ENCODE measurements at places on chromosomes 7 and 10. TPM values are rescaled to one million over a fixed set of nuclear protein-coding genes. Genes with fewer than 3 reads are reported as not detected.

The UMAD1 gene
- 6.5 TPM for total RNA-seq

The MAGI2 gene
- total RNA-seq: 0.84 TPM

The STEAP2 gene
- total RNA-seq: 8.6 TPM

DNA sequence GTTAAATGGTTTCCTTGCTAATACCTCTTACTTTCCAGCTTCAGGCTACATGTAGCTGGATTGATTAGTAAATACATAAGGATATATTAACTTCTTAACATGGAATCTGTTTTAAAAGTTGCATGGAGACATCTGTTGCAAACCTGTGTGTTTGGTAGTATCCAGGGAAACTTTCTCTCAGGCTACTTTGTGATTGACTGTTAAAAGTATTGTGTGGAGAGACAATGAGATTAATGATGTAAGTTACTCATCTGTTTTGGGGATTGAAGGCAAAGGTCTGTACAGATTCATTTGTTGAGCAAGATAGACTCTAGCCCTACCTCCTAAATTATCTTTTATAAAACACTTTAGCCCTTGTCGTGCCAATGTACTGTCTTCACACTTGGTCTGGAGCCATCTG, 6.6 kb downstream of the CREB5 start:
- no peak for DNase-seq

GRCh38 chr10:123241391-123242141, 87.4 kb downstream of the BUB3 start:
- DNase-seq: peak; percentile 8

DNA sequence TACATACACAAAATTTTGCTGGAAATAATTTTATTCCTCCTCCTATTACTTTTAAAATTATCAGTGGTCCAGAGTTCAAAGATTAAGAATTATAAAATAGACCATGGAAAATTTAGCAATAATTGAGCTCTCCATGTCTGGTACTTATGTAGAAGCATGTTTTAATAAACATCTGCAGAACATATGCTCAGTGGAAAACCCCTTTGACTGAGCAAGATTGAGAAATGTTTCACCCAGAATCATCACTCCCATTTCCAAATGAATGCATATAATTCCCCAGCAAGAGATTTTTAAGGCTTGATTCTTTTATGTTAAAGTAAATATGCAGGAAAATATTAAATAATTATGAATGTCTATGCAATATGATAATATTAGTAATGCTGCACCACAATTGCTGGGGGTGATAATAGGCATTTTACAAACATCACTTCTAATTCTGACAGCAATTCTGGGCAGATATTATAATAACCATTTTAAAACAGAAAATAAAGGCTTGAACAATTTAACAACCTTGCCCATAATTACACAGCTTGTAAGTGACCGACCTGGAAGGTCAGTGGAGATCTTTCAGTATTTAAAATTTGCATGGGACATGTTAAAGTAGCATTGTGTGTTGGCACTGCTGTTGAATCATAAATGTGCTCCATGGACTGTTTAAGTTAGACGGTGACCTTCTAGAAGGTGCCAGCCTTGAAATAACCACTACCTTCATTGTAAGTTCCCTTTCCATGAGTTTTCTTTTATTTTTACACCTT, 45.6 kb upstream of the TES start:
- no peak for DNase-seq

GRCh38 chr10:102196893-102197292, 29.2 kb upstream of the ELOVL3 start:
- DNase-seq: no peak

- no peak for DNase-seq
Measured at GRCh38 chr7:138978541-138979184, 2.5 kb downstream of the KIAA1549 start.

Data from HT1080 (cell line).